Activated B cell treated with CpG ODN at 0.5 μM for 24 hours (primary cell): ENCODE measurements at places on chromosomes 3 and 15. TPM values are rescaled to one million over a fixed set of nuclear protein-coding genes. Genes with fewer than 3 reads are reported as not detected.

LXN gene
- total RNA-seq: 5.2 and 5.9 TPM in 2 replicates

GRCh38 chr15:101264011-101264410 is 12.2 kb upstream of the CHSY1 start:
- DNase-seq: no peak

DNA sequence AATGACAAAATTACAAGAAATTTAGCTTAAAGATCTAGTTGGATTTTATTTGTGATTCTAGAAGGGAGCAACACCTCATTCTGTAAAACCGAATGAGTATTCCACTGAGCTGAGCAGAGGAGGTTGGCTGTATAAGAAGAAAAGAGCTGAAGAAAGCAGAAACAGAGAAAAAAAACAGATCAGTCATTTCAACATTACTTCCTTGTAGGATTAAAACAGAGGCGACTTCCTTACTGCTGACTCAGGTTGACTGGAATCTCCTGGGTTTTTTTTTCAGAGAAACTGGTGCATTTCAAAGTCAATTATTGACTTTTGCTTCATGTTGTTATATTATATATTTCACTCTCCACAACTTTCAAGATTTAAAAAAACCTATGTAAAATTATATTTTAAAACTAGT is 368.1 kb upstream of the UBE2E2 start:
- DNase-seq: no peak

GRCh38 chr3:65894679-65895453 is 143.9 kb downstream of the MAGI1 start:
- DNase-seq: no peak
